Airway epithelial cell (primary cell): ENCODE measurements at places on chromosomes 2 and 18. TPM values are rescaled to one million over a fixed set of nuclear protein-coding genes. Genes with fewer than 3 reads are reported as not detected.

ABCG8 gene
- not detected in 2 replicates for total RNA-seq

CASP10 gene
- 3.8 and 5.6 TPM in 2 replicates for total RNA-seq

COLEC12 gene
- not detected in 2 replicates for total RNA-seq

TRIP12 gene
- 85.0 and 92.0 TPM in 2 replicates for total RNA-seq

UGT1A3 gene
- total RNA-seq, result 0.35 TPM in 1 of 2 replicates, not detected in the other

CCDC85A gene
- not detected in 2 replicates for total RNA-seq

PLCL1 gene
- total RNA-seq, result not detected in 2 replicates

RAPGEF4 gene
- total RNA-seq, result 1.4 and 1.7 TPM in 2 replicates

RNF152 gene
- 11.1 and 16.0 TPM in 2 replicates for total RNA-seq

CDC42EP3 gene
- total RNA-seq, result 24.6 and 36.0 TPM in 2 replicates
